ENCODE measurements at places on chromosomes 5 and 9.

DNA sequence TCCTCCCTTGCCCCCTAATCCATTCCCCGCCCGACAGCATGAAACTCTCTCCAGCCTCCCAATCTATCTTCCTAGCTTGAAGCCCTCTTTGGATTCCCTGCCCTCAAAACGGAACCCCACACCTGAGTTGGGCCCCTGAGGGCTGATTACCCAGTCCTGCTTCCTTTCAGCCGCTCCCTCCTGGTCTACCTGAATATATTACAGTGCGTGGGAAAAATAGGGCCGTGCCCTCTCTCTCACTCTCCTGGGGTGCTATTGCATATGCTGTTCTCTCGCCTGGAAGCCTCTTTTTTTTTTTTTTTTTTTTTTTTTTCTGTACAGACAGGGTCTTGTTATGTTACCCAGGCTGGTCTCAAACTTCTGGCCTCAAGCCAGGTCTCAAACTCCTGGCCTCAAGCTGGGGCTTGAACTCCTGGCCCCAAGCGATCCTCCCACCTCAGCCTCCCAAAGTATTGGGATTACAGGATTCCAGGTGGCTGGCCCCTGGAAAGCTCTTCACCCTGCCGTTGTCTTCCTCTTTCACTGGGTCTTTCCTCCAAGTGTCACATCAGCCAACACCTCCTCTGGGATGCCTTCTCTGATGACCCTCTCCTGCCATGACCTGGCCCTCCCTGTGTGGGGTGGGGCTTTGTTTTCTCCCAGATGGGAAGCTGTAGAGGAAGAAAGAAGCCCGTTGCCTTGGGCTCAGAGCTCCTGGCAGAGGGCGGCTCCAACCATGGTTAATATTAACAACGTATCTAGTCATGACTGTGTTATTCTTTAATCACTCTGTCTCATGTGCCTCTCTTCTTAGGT lies 8.2 kb downstream of the DNM1 start:
- DNase-seq, result no peak

GRCh38 chr5:172853355-172853975 lies 19.4 kb downstream of the ERGIC1 start:
- DNase-seq, result no peak

DNA sequence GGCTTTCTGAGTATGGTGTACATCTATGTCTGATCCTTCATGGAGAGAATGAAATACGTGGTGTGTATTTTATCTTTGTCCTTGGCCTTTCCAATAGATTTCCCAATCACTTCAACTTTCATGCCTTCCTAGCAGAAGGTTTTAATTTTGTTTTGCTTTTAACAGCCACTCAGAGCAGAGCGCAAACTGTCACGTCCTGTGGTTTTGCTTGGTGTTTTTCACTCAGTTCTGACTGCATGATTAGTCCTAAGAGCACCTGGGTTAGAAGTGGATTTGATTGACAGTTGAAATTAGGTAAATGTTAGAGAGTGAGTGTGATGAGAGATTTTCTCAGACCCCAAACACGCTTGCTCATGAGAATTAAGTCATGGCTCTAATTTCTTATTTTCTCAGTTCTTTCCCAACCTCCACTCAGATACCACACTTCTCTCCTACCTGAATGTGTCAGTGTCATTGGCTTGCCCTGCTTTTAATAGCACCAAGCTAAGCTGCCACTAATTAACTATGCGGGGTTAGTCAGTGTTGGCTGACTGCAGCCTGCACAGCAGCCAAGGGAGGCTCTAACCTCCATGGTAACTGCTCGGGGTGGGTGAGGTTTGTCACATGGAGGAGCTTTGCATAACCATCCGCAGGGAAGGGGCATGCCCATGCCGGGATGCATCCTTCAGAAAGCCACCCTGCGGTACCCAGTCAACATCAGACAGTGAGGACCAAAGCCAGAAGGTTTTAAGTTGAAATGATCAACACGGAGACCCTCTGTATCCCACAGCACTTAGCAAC lies 173.4 kb downstream of the NR3C1 start:
- DNase-seq, result peak; percentile 52

DNA sequence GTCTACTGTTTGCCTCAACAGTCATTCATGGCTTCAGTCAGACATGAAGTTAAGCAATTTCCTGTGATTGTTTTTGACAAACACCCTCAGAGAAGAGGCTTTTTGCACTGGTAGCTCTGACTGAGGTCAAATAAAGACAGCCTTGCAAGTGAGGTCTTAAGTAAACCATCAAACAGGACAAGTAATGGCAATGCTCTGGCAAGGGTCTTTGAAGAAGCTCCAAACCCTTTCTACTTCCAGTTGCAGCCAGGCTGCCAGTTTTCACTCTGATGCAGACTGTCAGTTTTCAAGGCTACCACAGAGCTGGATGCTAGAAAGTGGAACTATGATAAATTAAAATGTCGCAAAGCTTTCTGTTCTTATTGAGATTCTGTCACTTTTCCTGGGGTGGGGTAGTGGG lies 421.5 kb upstream of the PTGER4 start:
- no peak for DNase-seq

- no peak for DNase-seq
Observed at GRCh38 chr5:145925353-145925752, 11.0 kb upstream of the SH3RF2 start.

- no peak for DNase-seq
Observed at GRCh38 chr5:59503220-59503619, 390.3 kb downstream of the PDE4D start.

- no peak for DNase-seq
Observed at GRCh38 chr5:149915392-149916260, 29.0 kb downstream of the PDE6A start.

DNA sequence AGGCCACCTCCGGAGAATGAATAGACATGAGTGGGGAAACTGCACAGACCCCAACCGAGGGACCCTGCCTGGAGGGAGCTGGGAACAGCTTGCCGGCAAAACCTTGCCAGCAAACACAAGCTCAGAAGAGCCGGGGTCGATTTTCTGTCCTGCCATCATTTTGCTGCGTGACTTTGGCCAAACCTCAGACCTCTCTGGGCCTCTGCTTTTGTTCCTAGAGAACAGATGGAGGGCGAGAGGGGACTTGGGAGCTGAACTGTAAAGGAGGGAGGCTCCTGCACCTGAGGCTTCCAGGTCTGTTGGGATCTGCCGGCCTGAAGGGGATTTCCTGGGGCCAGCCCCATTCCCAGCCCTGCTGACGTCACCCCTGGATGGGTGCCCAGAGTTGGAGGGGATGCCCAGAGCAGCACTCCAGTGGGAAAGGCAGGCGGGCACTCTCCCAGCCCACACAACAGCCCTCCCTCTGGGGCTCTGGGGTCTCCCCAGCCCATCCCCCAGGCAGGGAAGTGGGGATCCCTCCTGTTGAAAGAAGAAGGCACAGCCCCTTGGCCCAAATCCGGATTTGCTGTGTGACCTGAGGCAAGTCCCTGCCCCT lies 40.4 kb upstream of the SYNPO start:
- DNase-seq, result no peak

GRCh38 chr5:150189728-150190502 lies at the start of gene SLC6A7:
Gene SLC6A7, plus strand, starts transcription at chr5:150190062. Its CDS starts 266 bp downstream, at chr5:150190328.
- DNase-seq, result no peak

DNA sequence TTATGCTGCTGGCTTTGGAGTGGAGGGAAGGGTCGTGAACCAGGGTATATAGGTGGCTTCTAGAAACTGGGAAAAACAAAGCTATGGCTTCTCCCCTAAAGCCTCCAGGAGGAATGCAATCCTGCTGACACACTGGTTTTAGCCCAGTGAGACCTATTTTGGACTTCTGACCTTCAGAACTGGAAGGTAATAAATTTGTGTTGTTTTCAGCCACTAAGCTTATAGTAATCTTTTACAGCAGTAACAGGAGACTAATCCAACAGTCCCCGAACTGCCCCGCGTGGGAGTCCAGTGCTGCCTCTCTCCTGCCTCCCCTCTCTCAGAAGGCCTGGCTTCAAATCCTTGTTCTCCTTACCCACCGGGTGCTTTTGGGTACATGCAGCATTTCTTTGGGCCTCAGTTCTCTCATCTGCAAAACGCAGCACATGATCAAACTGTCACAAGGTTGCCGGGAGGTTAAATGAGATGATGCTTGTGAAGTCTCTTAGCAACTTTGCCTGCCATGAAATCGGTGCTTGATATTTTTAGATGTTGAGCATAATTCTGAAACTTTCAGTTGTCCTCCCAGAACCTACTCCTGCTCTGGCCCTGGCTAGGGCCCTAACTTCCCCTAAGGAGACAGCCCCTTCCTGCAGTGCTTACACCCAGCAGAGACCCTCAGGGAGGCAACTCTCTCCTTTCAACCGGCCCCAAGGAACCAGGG lies 127.3 kb upstream of the BOD1 start:
- no peak for DNase-seq

Measured in activated CD4-positive, alpha-beta T cell treated with anti-CD3 and anti-CD28 coated beads, Interleukin-2, amount 50 U/mL, for 48 hours (primary cell).